ENCODE measurements at places on chromosomes 5 and 9.

DNA sequence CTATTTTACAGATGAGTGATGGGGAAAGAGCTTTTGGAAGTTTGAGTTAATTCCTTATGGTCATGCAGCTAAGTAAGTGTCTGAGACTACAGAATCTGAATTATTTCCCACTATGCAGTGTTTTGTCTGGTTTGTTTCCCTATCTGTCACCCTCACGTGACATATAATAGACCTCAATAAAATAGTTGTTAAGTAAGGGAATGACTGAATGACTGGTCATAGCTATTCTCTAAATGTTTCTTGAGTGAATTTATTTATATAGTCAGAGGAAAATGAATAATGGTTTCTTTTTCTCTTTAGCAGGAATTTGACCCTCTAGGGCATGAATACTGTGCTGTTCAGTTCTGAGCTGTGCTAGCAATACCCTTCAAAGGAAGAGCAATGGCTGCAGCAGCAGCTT lies 10.3 kb downstream of the TRIM32 start:
- DNase-seq: peak; percentile 55

DNA sequence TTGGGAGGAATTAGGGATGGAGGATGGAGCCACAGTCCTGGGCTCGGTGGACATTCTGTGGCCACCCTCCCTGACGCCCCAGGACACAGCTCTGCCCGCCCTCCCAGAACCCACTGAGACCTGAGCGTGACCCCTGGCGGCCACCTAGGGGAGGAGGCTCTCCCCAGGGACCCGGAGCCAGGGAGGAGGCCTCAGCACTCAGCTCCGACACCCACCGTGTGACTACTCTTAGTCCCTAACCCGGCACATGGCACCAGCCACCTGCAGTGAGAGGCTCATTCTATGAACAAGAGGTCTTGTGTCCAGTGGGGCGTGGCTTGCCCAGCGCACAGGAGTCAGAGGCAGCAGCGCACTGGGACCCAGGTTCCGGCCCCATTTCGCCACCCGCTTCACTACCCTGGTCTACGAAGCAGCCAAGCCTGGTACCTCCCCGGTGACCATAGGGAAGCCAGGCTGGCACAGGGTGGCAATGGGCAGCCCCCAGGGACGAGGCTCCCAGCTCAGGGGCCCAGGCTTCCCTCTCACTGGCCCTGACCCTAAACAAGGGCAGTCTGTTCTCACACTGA lies 10.2 kb downstream of the SARDH start:
- DNase-seq: no peak

DNA sequence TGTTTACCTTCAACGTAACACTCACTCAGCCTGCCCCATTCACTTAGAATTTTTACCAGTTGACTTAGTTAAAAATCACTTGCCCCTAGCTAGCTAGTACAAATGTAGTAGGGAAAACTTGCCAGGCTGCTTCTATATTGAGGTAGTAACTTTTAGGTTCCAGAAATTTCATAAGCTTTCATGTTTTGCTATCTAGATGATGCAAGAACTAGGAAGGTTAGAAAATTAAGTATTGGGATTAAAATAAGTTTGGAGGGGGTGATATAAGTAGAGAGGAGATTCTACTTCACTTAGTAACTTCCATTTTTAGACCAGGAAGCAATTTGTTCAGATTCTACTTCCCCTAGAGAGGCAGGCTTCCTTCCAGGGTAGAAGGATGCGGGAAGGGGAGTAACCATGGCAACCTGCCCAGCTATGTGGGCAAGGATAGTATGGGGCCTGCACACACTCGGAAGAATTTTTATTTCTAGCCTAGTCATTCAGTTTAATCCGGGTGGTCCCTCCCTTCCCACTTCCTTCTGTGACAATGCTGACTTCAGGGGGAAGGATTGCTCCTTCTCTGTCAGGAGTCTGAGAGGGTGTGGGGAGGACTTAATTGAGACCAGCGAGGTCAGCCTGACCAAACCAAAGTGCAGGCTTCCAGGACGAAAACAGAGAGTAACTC lies 4.2 kb downstream of the DAB2 start:
- DNase-seq: peak; percentile 82

DNA sequence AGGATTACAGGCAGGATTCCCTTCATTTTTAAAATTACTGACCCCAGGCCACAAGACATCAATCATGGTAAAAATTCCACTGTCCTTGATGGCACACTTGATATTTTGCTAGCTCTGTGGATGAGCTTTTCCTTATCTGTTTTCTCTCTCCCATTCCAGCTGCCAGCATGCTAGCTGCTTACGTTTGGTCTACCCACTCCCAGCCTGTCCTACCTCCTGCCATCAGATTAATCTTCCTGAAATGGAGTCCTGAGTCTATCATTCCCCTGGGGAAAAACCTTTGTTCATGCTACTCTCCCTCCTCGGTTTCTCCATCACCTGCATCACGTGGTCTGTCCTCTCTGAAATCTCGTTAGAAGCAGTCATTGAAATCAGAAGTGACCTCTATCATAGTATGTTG lies 108.9 kb downstream of the F2RL2 start:
- DNase-seq: no peak

DNA sequence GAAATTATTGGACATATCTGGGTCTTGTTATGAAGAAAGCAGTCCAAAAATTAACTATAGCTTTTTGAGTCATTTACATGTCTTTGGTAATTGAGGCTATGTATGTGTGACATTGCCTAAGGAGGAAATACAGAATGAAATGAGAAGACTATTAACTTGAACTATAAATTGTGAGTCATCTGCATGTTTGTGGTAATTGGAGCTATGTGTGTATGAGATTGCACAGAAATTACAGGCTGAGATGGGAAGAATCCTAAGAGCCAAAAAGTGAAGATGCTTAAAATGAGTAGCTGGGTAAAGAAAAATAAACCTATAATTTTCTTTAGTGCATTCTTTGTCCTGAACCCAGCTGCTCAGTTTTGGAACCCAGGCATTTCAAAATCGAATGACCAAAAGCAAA lies 747.6 kb upstream of the EDIL3 start:
- DNase-seq: peak; percentile 13

DNA sequence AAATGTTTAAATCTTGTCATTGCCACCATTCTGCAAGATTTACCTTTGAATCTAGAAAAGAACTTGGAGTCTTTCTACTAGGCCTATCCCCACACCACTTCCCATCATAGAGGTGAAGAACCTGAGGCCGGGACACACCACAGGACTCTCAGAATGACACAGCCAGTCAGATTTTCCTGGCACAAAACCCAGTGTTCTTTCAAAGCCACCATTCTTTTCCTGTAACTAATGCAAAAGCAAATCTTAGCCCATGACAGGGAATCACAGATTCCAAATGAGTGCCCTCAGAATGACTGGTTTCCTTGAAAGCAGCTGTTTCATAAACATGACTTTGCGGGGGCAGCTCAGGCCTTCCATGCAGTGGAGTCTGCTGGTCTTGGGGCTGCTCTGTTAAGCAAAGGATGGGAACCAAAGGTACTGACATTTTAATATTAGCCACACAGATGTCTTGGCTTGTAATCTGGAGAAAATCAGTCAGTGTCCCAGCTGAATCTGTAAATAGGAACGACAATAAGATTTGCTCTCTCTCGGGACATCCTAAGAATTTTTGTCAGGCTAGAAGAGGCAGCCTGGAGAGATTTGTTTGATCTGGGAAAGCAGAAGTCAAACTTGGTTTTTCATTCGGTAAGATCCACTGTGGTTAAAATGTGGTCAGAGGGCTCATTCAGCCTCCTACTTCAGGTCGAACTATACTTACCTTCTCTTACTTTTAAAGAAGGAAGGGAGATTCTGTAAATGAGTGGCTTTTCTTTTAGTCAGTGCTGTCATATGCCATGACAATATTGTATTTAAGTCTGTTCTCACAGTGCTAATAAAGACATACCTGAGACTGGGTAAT lies 115.1 kb downstream of the PALM2AKAP2 start:
- peak; percentile 78 for DNase-seq

DNA sequence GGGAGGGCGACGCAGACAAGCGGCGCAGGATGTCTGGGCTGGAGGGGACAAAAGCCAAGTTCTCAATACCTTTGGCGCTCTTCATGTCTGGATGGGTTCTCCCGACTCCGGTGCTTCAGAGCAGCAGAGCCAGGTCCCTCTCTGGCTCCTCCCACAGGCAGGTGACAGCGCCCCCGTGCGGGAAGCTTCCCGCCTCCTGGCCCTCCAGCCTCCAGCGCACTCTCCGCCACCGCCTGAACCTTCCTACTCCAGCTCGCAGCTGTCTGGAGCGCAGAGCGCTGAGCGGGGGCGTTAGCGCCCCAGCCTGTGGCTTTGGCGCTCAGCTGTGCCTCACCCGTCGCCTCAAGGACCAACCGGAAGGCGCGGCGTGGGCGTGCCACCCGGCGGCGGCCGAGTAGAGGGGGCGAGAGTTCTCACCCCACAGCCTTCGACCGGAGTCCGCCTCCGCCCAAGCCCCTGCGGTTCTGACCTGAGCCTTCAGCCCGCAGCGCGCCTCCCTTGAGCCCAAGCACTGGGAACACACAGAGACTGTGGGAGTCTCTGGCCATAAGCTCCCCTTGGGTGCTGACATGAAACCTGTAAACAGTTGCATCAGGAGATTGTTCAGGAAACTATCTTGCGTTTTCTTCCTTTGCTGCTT lies at the start of gene SLCO4C1:
TSS of gene SLCO4C1 (minus strand) at position 107 of the 640 bp plus-strand sequence. CDS start at position 85, 22 bp downstream.
- peak; percentile 10 for DNase-seq

- no peak for DNase-seq
Measured at GRCh38 chr5:154970759-154971158, 29.9 kb downstream of the MRPL22 start.

GRCh38 chr5:32581010-32581785 lies 4.2 kb upstream of the SUB1 start:
- no peak for DNase-seq

DNA sequence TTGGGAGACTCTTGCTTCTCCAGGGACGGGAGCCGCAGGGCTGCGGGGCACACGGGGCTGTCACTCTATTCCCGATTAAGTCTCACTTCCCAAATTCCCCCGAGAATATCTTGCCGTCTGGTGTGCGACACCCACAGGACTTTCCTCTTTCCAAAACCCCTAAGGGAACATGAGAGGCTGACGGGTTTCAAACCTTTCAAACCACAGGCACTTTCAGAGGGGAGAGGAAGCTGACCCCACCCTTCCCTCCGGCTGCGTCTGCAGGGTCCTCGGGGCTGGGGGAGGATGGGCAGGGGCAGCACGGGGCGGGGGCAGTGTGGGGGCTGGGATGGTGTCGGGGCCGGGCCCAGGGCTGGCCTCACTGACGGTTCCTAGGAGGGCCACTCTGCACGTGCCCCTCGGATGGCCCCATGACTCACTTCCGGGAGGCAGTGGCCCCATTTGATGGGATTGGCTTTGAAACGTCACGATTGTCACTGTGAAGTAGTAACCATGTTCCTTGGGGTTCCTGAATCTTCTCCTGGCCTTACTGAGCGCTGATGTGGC lies 38.2 kb downstream of the SLC9A3 start:
- DNase-seq: no peak

GRCh38 chr5:16853518-16853917 lies 82.6 kb downstream of the MYO10 start:
- DNase-seq: no peak

All from stromal cell of bone marrow (primary cell).